IPS DF 6.9 (cell line): ENCODE measurements at places on chromosomes 1 and 21.

- DNase-seq: peak; percentile 25
Measured at GRCh38 chr1:183881387-183882131, 76.6 kb downstream of the RGL1 start.

DNA sequence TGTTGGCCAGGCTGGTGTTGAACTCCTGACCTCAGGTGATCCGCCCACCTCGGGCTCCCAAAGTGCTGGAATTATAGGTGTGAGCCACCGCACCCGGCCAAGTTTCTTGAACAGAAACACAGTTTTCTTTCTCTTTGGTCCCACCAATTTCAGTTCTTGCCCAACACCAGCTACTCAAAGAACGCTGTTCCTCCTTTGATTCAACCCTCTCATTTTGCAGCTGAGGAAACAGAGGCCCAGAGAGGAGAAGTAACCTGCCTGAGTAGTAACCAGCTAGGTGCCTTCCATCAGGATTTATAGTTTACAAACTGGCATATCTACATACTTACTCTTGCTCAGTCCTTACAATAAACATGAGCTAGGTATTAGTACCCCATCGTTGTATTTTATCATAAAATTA, 119.9 kb downstream of the SYF2 start:
- DNase-seq: no peak

DNA sequence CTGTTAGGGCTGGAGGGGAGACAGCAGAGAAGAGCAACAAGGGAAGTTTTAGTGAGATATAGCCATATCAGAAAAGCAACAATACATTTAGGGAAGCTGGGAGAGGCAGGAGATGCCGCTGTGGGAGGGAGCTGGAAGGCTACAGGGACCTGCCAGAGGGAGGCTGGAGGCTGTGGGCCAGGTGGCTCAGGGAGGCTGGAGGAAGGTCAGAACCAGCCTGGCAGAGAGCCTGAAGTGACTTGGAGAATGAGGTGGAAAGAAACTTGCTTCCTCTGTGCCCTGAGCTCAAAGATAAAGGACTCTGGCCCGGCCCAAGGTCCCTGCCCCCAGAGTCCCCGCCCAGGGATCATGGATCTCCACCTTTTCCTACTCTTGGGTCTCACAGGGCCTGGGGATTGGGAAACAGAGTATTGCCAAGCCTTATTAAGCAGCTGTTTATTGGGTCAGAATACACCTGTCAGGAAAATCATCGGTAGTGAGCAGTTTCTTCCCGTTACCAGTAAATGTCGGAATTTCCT, 85.9 kb downstream of the KIF26B start:
- no peak for DNase-seq

- no peak for DNase-seq
Measured at GRCh38 chr1:27332536-27333281, 9.1 kb upstream of the SYTL1 start.

GRCh38 chr1:178575611-178576361, 62.9 kb downstream of the TEX35 start:
- no peak for DNase-seq

- DNase-seq: no peak
Measured at GRCh38 chr1:20574686-20575540, 14.0 kb upstream of the CDA start.

- DNase-seq: no peak
Measured at GRCh38 chr1:89739013-89739843, 81.6 kb upstream of the LRRC8D start.

DNA sequence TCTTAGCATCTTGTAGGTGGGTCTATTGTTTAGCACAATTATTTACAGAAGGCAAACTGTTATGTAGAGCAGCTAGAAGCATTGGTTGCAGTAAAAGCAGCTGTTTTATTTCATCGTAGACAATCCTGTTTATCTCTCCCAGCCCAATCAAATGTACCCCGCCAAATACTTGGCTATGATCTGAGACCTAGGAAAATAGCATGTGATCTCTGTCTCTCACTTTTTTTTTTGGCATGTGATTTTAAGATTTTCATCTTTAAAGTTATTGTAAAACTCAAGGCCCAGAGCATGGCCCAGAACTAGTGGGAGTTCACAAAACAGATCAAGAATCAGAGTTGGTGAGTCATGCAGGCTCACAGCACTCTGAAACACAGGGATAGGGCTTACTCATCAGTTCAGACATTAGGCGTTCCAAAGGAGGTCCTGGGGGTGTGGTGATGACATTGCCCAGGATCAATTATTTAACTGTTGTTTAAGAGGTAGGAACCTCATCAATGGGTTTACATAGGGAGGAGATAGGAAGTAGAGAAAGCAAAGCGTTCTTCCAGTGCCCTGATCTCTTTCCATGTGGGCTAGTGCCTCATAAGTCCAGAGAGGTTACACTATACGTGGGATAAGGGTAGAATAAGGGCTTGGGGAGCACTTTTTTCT, 40.2 kb downstream of the TBX19 start:
- DNase-seq: no peak

- no peak for DNase-seq
Measured at GRCh38 chr21:28298251-28298672, 694.4 kb downstream of the LTN1 start.

GRCh38 chr1:24745711-24746413, 615 bp downstream of the CLIC4 start:
- no peak for DNase-seq

DNA sequence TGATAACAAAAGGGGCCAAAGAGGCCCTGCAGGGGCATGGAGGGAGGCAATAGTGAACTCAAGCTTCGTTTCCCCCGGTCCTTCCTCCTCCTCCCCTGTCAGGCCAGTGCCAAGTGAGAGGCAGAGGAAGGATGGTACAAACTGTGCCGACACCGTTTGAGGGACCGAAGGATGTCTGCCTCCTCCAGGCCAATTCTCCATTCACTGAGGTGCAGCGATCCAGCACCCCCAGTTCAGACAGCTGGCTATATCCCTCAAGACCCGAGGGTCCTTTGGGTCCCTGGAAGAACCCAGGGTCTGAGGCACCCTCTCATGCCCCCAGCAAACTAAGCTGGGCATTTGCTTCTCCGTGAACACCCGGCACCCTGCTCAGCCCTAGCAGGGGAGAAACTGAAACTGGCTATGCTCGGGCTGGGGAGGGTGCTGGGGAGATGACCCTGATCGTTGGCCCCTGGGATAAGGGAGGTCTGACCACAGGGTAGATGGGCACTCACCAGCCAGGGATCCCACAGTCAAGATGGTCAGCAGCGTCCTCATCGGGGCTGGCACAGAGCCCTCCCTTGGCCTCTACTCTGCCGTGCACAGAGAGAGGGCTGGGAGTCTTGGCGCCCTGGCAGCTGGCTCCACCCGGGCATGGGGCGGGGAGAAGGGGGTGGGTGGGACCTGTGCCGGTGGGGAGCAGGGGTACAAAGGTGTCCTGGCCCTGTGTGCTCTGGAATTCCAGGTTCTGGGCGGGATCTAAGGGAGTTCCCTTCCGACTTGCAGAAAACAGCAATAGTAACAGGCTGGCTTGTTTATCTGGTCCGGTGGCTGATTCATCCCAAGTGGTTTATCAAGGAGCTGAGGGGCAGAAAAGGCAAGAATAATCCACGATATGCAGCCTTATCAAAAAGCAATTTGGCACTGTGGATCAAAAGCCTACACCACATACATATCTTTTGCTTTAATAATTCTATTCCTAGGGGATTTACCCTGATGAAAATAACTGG, at the start of gene IL22RA1:
IL22RA1 (minus strand) TSS at position 595 of the 989 bp plus-strand sequence; CDS start at position 537, 58 bp downstream.
- DNase-seq: no peak

- DNase-seq: no peak
Measured at GRCh38 chr21:46115441-46116188, 17.7 kb downstream of the COL6A2 start.

- DNase-seq: no peak
Measured at GRCh38 chr1:202976633-202977032, 9.6 kb upstream of the CYB5R1 start.
